ENCODE measurements at places on chromosomes 11 and 22. TPM values are rescaled to one million over a fixed set of nuclear protein-coding genes. Genes with fewer than 3 reads are reported as not detected.
A peak's percentile ranks its signal among the peaks of the same experiment; 100 is the strongest.

DNA sequence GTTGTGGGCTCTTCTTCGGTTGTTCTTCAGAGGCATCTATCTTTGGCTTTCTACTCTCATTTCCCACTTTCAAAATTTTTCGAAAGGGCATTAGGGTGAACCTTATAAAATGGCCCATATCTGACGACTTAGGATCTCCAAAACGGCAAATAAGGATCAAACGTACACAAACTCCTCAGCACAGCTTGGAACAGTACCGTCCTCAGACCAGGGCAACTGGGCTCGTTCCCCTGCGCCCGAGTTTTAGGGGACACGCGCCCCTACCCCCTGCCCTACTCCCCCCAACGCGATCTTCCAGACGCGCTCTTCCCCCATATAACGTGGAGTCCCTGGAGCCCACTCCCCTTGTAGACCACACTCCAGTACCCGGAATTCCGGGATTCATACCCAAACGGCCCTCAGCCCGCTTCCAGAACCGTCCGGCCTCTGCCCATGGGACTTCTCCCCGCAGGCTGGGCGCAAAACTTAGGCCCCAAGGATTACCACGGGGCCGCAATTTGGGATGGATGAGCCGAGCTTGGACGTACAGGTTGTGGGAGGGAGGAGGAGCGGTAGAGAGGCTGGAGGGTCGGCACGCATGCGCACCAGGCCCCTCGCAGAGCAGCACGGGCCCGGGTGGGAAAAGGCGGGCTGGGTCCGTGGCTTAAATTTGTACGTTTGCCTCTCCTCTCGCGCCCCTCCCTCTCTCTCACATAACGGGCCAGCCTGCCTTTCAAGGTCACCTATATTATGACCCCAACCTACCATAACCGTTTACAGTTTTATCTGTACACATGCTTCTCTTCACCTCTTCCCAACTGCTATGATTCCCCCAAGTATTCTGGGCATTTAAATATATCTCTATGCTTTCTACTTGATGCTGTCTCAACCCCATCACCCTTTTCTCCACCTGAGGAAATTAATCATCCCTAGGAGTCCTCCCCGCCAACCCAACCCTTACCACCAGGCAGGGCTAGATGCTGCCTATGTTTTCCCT, 3.4 kb downstream of the CCDC89 start:
- no peak for DNase-seq

DNA sequence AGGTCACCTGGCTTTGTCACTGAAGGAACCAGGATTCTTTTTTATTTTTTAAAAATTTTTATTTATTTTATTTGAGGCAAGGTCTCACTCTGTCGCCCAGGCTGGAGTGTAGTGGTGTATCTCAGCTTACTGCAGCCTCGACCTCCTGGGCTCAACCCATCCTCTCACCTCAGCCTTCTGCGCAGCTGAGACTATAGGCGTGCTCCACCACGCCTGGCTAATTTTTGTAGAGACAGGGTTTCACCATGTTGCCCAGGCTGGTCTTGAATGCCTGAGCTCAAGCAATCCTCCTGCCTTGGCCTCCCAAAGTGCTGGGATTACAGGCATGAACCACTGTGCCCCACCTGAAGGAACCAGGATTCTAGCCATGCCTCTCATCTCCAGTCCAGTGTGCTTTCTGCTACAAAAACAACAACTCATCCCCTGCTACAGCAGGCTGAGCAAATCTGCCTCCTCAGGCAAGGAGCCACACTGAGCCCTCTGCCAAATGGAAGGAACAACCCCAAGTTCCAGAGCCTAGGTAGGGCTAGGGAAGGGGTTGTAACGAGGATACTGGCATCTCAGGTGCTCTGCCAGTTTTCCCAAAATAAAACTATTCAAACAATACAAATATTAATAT, 2.6 kb upstream of the PEX26 start:
- DNase-seq: no peak

DNA sequence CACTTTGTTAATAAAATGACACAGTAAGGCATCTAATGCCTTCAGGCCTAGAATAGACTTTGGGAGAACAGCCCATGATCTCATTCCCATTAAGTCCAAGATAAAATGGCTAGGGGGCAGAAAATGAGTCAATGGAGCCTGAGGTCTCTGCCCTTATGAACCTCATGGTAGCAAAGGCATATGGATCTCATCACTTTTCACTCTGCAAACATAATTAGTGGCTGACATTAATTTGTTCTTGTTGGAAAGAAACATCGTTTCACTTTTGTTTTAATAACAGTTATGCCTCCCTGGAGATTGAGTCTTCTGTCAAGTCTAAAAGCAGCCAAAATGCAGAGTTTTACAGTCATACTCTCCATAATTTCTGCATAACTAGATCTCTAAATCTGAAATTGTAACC, 111.8 kb upstream of the API5 start:
- DNase-seq: no peak

- DNase-seq: no peak
These were observed 27.9 kb downstream of the ADAMTS15 start for GRCh38 chr11:130476200-130476921.

- DNase-seq: no peak
These were observed 50.3 kb downstream of the TUG1 start for GRCh38 chr22:31019191-31019930.

DNA sequence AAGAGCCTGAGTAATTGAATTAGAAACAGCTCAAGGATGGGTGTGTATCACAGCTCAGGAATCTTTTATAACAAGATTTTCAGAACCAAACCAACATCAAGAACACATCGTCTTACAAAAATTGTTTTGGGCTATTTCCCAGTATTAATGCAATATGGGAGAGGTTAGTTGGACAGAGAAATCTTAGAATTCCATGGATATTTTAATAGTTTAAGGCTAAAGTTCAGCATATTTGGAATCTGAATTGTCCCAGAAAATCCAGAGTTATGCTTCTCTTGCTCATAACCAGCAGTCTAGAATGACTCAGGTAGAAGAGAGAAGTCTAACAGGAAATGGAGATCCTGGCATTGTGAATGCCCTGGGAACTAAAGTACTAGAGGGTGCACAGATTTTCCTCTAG, 74.6 kb downstream of the ADM start:
- DNase-seq: no peak

GRCh38 chr11:28137832-28138231, 29.6 kb downstream of the METTL15 start:
- DNase-seq: no peak

DNA sequence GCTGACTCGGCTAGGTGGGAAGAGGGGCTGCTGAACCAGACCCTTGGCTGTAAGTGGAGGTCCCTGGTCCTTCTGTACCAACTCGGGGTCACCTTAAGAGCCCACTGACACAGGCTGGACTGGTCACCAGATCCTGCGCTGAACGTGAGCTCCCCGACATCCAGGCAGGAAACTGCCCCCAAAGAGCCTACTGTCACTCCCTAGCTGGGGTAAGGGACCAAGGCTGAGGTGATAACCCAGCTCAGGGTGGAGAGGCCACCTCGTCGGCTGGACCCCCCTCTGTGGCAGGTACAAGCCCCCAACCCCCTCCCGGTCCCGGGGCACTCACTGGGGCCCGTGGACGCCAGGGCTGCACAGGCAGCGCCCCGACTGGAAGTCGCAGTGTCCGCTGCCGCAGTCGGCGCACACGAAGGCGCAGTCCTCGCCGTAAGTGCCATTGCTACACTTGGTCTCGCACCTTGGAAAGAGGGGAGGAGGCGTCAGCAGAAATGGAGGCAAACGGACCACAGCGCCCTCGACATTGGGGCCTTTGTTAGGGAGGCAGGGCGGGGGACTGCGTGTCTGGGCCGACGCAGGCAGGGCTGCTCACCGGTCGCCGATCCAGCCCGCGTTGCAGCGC, 7.4 kb downstream of the SCARF2 start:
- DNase-seq: no peak

- peak; percentile 19 for DNase-seq
These were observed 19.2 kb upstream of the PGM2L1 start for GRCh38 chr11:74417379-74417804.

- DNase-seq: no peak
These were observed 31.1 kb upstream of the CD81 start for GRCh38 chr11:2346014-2346413.

GRCh38 chr11:33652431-33652830, 48.2 kb downstream of the C11orf91 start:
- DNase-seq: no peak

DNA sequence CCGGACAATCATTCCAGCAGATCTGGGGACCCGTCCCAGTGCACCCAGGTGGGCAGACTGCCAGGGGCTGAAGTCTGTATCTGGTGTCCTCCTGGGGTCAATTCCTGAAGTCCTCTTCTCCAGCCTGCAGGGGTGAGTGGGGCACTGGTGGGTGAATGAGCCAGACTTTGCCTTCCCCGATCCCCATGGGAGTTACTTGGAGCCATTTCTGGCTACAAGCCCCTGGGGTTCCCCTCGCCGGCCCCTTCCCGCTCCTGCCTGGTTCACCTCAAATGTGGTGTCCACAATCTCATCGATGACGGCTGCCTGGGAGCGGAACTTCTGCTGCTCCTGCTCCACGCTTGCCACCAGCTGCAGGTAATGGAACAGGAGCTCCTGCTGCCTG, 5.0 kb downstream of the CST6 start:
- no peak for DNase-seq

GRCh38 chr11:72782081-72782920, 11.5 kb downstream of the STARD10 start:
- DNase-seq: no peak

GRCh38 chr11:96218006-96218405, 125.0 kb downstream of the MAML2 start:
- DNase-seq: no peak

GRCh38 chr11:115317277-115318185, 186.7 kb downstream of the CADM1 start:
- no peak for DNase-seq

DNA sequence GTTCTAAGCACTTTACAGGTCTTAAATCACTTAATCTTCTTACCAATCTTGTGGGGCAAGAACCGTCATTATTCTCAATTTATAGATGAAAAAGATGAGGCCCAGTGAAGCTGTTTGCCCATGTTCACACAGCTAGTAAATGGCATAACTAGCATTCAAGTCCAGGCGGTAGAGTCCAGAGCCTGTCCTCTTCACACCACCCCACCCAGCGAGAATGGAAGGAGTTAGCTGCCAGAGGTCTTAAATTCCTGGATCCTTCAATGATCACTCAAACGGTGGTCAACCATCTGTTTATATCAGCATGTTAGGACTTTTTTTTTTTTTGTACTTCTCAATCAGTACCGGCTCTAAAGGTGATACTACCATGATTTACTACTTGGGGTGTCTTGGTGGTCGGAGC, 43.3 kb downstream of the PARVA start:
- no peak for DNase-seq

DNA sequence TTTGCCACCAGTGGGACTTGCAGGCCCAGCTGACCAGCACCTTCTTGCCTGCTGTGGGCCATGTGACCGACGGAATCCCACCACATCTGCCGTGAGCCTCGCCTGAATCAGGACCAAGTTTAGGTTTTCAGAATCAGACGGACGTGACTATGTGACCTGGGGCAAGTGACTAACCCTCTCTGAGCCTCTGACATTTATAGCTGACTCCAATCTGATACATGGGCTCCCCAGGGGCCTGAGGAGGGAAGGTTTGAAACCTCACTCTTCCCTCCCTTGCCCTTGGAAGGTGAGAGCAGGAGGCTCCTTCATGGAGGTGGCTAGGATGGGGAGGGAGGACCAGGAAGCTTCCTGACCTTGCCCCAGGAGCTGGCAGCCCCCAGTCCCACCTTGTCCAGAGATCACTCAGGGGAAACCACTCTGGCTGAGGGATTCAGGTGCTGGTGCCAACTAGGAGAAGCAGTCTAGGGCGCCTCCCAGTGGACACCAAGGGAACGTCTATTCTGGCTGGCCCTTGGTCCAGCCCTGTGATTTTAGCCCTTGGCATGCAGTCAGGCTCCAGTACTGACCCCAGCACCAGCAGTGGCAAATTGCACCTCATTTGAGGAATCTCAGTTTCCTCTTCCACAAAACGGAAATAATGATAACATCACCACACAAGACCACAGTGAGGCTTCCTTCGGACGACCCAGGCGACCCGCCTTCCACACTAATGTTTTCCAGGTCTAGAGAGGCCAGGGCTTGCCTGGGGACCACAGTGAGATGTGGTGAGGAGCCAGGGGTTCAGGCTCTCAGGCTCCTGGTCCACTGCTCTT, 47.2 kb upstream of the SYT7 start:
- DNase-seq: peak; percentile 31

GRCh38 chr22:41178425-41178975, 26.6 kb upstream of the L3MBTL2 start:
- no peak for DNase-seq

DNA sequence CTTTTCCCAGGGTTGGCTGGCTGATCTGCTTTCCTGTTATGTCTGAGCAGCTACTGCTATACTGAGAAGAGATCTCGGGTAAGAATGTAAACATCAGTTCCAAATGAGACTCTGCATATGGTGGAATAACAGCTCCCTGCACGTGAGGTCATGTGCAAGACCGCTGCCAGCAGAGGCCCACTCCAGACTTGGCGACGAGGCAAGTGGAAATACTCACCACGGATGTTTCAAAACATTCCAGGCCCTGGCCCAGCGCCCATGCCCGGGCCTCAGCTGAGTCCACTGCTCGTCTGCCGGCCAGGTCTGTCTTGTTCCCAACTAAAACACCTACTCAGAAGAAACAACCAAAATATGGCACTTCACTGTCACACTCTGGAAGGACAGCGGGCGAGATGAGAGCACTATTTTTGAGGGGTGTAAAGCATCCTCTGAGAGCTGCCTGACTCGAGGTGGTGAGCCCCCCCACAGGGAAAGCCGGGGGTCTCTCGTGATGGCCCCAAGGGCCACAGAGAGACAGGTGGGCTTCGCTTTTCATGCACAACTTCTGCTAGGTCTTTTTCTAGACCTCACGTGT, 13.1 kb downstream of the IFT27 start:
- DNase-seq: no peak

- DNase-seq: no peak
These were observed 190.1 kb upstream of the E2F8 start for GRCh38 chr11:19430754-19431398.

DNA sequence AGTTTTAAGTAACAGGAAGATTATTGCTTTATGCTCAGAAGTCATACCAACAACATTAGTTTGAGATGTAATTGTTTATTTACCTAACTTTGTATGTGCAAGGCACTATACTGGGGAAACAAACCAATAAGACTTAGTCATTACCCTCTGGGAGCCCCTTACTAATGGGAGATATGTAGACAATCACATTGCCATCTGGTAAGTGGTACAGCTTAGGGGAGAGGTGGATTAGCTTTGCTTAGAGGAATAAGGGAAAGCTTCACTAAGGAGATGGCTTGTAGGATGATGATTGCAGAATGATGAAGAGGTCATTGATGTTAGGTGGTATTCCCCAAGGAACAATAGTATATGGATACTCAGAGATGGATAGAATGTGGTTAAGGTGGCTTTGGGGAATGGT, 17.5 kb downstream of the EMSY start:
- DNase-seq: no peak

Gene GTPBP1
- 12.9 TPM for total RNA-seq

Gene BTBD10
- total RNA-seq: 66.2 TPM

Gene MUC6
- total RNA-seq: not detected

Gene APOBEC3B
- 13.6 TPM for total RNA-seq

Gene RIN1
- 7.4 TPM for total RNA-seq

Gene APOBEC3F
- total RNA-seq: 1.7 TPM

Gene YPEL4
- total RNA-seq: 1.2 TPM

Gene MS4A7
- total RNA-seq: not detected

Gene MYRF
- total RNA-seq: 1.0 TPM

Gene SLC17A6
- 0.02 TPM for total RNA-seq
